Keratinocyte (primary cell): ENCODE measurements at places on chromosomes 6 and 20.

- no peak for DNase-seq
These were observed 419.4 kb upstream of the JARID2 start for GRCh38 chr6:14826456-14826855.

- no peak for DNase-seq
These were observed 28.5 kb downstream of the C6orf15 start for GRCh38 chr6:31083742-31084354.

DNA sequence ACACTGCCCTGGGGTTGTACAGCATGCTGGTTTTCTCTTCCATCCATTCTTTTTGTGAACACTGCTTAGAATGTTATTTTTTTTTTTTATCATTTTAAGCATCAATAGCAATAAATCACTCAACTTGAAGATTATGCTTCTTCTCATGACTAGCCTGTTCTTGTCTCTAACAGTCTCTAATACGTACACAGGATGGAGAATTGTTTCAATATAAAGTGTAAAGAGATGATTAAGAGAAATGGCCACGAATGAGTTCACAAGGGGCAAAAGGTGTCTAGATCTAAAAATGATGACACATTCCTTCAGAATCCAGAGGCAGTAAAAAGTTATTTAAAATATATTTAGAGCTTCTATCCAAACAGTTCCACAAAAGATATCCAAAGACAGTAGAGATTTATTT is 390.2 kb downstream of the HDGFL1 start:
- DNase-seq, result no peak

DNA sequence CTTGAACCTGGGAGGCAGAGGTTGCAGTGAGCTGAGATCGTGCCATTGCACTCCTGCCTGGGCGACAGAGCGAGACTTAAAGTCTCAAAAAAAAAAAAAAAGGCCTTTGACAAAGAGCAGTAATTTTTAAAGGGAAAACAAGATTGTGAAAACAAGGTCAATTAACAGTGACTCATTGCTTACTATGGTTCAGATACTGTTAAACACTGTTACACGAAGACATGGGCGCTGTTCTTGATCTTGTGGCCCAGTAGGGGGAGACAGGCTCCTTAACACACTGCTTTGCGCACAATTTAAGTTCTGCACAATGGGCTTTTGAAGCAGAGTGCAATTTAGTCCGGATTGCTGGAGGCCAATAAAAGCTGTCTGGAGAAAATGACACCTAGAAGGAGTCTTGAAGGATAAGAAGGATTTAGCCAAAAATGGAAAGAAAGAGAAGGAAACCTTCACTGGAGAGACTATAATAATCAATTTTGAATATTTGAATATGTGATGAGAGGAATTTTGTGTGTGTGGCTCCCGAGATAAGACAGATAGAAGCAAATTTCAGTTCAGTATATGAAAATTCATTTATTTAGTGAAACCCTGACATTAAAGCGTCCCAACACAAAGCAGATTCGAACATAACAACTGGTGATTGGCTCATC is 6.0 kb upstream of the LATS1 start:
- DNase-seq, result peak; percentile 57

- DNase-seq, result no peak
These were observed 48.6 kb downstream of the TCP11 start for GRCh38 chr6:35092362-35093117.

DNA sequence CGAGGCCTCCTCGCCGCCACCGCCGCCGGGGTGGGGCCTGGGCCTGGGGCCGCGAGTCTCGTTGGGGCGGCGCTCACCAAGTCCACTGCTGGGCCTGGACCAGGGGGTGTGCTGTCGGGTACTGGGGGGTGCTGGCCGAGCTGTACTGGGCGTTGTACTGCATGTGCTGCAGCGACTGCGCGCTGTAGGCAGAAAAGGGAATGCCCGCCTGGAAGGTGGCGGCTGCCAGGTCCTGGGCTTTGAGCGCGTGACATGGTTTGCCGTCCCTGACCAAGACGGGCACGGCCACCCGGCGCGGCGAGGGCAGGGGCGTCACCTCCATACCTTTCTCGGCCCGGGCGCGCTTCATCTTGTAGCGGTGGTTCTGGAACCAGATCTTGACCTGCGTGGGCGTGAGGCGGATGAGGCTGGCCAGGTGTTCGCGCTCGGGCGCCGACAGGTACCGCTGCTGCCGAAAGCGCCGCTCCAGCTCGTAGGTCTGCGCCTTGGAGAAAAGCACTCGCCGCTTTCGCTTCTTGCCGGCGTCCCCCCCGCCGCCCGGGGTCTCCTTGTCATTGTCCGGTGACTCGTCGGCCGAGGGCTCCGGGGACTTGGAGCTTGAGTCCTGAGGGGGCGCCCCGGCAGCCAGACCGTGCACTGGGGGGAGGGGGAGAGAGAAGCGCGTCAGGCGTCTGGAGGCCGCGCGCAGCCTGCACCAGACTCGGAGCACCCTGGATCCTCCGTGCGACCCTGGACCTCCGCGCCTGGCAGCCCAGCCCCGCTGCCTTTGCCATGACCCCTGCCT is 1.8 kb downstream of the NKX2-2 start:
- DNase-seq, result no peak

DNA sequence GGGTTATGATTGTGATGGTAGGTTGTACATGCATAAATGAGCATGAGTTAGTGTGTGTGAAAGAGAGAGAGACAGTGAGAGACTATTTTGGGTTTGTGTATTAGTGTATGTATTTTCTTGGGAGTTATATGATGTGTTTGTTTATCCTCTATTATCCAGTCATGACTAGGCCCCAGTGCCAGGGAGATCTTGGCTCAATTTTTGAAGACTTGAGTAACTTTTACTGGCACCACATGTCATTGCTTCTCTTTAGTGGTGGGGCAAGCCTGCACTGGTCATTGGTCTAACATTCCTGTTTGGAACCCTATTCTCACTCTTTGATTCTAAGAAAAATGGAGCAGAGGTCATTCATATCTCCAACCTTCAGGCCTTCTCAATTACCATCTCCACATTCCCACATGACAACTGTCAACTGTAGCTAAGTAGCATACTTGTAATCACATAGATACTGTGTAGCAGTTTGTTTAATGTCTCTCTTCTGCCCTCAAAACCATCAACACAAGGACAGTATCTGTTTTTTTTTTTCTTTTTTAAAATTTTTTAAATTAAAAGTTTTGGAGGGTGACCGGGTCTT is 8.8 kb downstream of the L3MBTL1 start:
- DNase-seq, result no peak

GRCh38 chr6:72411872-72412708 is 209.8 kb upstream of the KCNQ5 start:
- DNase-seq, result peak; percentile 35

- no peak for DNase-seq
These were observed 260.8 kb upstream of the OPRM1 start for GRCh38 chr6:153778216-153778615.

- DNase-seq, result no peak
These were observed 32.1 kb downstream of the ATRN start for GRCh38 chr20:3502878-3503277.

DNA sequence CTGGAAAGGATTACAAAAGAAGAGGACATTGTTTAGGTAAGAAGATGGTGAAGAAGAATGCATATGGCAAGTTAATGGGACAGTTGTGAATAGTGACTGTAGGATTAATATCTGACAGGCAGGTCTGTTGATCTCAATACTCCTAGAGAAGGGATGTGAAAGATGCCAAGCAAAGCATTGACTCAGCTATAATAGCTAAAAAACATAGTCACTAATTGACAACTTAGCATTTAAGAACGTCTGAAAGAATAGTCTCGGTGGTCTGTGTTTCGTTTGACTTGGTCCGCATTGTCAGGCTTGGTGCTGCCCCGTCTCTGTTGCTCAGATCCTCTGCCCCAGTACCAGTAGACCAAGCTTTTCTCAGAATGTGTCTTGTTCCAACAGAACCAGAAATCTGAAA is 65.9 kb downstream of the HIVEP1 start:
- no peak for DNase-seq

DNA sequence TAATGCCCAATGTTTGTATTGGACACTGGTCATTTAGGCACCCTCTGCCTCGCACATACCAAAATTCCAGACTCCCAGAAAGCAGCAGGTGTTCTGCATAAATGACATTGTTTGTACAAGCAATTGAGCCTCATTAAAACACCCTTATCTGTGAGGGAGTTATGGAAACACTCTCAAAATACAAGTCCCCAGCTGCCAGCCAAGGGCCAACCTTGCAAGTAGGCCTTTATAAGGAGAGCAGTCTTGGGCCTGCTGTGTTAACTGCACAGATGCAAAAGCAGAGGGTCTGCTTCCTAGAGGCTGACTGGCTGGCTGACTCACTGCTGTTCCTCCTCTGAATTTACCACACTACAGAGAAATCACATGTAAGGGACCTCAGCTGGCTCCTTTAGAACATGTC is 150.4 kb upstream of the HMGN3 start:
- DNase-seq, result no peak

GRCh38 chr20:19210391-19211155 is 1.9 kb upstream of the SLC24A3 start:
- no peak for DNase-seq

- DNase-seq, result no peak
These were observed 21.2 kb downstream of the CLVS2 start for GRCh38 chr6:123017104-123017682.

- no peak for DNase-seq
These were observed 209.0 kb downstream of the TTLL2 start for GRCh38 chr6:167533851-167534250.

- no peak for DNase-seq
These were observed 248.8 kb downstream of the KHDC1L start for GRCh38 chr6:72976484-72976883.

DNA sequence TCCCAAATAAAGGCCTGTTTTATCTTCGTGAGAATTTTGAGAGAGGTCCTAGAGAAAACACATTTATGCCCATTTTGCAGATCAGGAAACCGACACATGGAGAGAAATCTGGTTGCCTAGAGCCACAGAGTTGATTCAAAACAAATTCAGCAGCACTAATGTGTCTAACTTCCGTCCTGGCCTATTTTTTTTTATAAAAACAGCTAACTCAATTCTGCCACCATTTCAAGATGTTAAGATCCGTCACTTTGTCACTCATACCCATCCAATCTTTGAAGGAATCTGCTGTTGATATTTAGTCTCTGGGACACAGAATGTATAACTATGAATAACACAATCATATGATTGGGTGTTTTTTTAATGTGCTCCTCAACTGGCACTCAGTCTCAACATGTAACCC is 611.1 kb upstream of the ARID1B start:
- no peak for DNase-seq

DNA sequence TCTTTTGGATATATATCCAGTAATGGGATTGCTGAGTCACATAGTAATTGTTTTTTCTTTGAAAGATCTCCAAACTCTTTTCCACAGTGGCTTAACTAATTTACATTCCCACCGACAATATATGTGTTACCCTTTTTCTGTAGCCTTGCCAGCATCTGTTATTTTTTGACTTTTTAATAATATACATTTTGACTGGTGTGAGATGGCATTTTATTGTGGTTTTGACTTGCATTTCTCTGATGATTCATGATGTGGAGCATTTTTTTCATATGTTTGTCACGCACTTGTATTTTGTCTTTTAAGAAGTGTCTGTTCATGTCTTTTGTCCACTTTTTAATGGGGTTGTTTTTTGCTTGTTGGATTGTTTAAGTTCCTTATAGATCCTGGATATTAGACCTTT is 58.9 kb upstream of the OPRM1 start:
- DNase-seq, result no peak

DNA sequence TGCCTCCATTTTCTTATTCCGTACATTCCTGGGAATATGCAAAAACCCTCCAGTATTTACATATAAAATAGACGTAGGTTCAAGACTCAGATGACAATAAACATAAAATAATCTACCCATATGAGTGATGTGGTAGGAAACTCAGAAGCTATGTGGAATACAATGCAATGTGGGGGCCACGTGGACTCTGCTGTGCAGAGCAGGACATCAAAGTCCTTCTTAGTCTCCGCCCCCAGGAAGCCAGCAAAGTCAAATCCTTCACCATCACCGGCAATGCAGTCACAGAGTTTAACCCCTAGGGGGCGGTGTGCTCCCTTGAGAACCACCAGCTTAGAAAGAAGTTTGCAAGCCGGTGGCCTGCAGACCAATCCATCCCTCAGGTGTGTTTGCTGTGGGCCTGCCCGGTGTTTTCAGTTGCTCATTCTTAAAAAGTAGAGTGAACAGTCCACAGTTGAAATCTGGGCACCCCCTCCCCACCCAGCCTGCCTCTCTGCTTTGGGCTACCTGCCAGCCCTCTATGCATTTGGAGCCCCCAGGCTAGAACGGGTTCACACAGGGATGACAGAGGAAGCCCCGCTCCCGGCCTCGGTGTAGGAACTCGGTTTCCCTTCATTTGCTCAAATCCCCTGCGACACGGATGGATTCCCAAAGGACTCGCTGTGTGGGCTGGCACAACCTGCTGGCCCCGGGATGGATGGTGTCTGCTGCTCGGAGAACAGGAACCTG is 59.9 kb downstream of the SULF2 start:
- DNase-seq, result peak; percentile 54

- DNase-seq, result no peak
These were observed 58.3 kb upstream of the TMEM181 start for GRCh38 chr6:158501360-158502262.

DNA sequence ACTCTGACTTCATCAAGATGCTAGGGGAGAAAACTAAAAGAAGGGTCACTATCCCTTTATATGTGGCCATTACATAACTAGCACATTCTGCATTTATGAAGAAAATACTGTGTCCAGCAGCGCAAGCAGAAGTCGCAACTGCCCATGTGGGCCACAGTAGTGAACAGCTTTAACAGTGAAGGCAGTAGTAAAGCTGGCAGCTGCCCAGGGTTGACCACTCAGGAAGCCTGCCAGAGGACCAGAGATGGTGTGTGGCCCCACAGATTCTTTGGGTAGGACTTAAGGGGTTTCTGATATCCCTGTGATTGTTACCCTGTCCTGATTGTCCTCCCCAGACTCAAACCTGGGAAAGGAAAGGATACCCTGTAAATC is 88.3 kb upstream of the NT5E start:
- DNase-seq, result no peak

- no peak for DNase-seq
These were observed 2.1 kb downstream of the KIAA0319 start for GRCh38 chr6:24643920-24644319.

DNA sequence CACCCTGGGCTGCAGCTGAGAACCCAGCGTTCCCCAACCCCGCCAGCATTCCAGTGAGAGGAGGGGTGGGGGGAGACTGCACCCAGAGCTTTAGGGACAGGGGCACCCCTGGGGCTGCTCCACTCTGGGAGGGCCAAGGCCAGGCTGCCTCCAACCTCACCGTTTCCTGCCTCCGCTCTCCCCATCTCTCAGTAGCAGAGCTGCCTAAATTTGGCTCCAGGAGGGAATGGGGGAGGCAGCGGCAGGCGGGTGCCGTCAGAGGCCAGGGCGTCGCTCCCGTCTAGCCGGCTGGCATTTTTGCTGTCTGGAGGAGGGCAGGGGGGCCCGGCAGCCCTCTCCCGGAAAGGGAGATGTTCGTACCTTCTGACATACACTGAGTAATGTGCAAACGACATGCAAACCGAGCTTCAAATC is 46.6 kb downstream of the NOL4L start:
- DNase-seq, result no peak

GRCh38 chr6:18154507-18155149 is at the start of gene TPMT:
Gene TPMT, minus strand, starts transcription at chr6:18155077. Its CDS starts 5,950 bp downstream, at chr6:18149127.
- no peak for DNase-seq

GRCh38 chr6:45415315-45415714 is 37.6 kb upstream of the SUPT3H start:
- DNase-seq, result no peak
